Cerebellar nuclear complex (tissue), 1 donor: ENCODE measurements at places on chromosomes 12 and 14.
A peak's percentile ranks its signal among the peaks of the same experiment; 100 is the strongest.

- DNase-seq, result no peak
Measured at GRCh38 chr12:39830852-39831520, 211.4 kb upstream of the ABCD2 start.

- no peak for DNase-seq
Measured at GRCh38 chr12:5094551-5094950, 50.9 kb downstream of the KCNA5 start.

- no peak for DNase-seq
Measured at GRCh38 chr12:46110928-46111699, 120.7 kb upstream of the SCAF11 start.

GRCh38 chr12:19299765-19300164 lies 139.5 kb upstream of the AEBP2 start:
- DNase-seq, result no peak

- no peak for DNase-seq
Measured at GRCh38 chr12:132026061-132026795, 76.5 kb downstream of the EP400 start.

DNA sequence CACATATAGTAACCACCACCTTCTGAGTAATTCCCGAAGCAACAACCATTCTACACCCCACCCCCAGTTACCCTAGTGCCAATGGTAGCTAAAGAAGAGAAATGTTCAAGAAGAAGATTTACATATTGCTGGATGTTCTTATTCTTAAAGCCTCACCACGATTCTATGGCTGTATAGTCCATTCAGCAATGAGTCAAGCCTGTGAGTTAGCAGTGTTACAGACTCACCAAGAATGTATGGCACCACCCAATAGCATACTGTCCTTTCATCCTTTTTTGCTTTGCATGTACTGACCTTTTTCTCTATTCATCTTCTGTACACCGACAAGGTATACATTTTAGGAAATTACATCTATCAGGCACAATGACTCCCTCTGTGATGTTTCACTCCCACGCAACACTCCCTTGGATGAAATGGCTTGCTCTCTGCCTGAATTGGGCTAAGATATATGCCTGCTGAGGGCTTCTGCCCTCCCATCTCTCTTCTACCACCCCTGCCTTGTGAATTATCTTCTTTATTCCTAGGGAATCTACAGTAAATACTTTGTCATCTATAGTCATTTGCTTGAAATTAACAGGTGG lies 945.8 kb downstream of the DIO2 start:
- DNase-seq, result no peak

GRCh38 chr12:6204533-6205143 lies 4.4 kb downstream of the CD9 start:
- DNase-seq, result no peak

DNA sequence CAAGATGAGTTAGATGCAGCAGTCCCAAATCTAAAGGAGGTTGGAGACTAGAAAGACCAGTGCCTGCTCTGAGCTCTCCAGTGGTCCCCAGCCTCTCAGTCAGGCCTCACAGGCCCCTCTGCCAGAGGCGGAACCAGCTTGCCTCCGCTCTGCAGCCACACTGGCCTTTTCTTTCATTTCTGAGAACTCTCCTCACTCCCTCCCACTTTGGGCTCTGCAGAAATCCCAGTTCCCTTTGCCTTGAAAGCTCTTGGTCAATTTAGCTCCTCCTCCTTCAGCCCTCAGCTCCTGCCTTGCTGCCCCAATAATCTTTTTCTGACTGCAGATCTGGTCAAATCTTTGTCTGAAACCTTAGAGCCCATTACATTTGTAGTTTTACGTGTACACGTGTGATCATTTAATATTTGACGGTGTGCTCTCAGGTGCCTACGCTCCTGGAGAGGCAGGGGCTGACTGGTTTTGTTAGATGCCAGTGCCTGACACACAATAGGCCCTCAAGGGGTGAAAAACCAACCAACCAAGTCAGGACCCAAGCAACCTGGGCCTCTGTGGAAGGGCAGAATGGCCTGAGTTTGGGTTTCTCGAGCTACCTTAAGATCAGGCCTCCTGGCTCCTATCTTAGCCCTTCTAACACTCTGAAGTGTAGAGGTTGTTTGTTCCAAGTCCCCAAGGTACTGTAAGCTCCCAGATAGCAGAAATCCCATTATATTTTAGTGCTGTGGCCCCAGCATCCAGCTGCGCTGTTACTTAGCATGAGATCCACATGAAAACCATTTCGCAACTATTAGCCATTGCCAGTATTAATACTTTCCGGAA lies 1.1 kb upstream of the NUDT4 start:
- DNase-seq, result no peak

GRCh38 chr14:79764323-79764722 lies 447.0 kb downstream of the DIO2 start:
- no peak for DNase-seq

GRCh38 chr12:105418229-105418628 lies 87.7 kb downstream of the C12orf75 start:
- no peak for DNase-seq

GRCh38 chr12:115374480-115375185 lies 690.7 kb upstream of the TBX3 start:
- DNase-seq, result no peak

GRCh38 chr14:25868521-25869314 lies 729.1 kb downstream of the NOVA1 start:
- no peak for DNase-seq

DNA sequence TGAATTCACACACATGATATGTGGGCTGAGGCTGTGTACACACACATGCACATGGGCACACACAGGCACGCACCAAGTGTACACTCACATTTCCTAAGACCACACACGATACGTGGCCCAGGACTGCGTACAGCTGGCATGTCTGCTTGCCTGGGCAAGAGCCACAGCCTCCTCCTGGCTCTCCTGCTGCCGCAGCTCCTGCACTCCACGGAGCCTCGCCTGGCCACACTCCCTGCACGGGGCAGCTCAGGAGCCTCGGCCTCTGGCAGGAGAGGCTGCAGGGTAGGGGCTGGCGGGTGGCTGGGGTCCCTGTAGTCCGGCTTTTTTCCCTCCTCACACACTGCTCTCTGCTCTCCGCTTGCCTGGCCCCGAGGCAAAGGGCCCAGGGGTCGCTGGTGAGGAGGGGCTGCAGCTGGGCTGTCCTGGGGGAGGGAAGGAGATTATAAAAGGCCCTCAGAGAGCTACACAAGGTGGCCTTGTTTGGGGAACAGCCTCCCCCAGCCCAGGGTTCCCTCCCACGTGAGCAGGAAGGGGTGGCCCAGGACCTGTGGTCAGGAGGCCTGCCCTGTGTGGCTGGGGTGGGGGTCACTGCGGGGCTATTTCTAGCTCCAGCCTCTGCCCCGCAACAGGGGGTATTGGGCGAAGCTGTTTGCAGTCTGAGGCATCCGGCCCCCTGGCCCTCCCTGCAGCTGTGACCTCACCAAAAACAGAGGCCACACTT lies 89.0 kb upstream of the SFSWAP start:
- DNase-seq, result peak; percentile 16

DNA sequence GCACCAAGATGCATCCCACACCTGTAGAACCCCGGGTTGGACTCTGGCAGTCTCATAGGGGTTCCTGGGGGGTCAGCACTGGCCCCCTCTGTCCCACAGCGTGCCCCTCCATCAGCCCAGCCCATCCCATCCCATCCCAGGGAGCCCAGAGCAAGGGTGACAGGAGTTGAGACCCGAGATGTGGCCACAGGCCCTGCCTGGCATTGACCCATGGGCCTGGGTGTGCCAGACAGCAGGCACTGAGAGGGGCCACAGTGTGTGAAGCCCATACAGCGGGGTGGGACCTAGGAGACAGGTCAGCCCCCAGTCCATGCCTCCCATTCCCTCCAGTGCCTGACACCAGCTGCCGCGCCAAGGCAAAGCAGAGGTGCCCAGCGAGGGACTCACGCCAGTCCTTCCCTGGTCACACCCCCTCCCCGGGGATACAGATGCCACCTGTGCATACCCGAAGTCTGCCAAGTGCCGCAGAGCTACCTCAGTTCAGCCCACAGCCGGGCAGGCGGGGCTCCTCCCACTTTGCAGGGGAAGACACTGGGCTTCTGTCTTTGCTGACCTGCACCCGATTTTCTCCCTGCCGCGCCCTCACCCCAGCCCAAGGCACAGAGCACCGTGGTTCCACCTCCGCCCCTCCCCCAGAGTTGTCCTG lies 50.4 kb downstream of the CYP46A1 start:
- no peak for DNase-seq

- DNase-seq, result no peak
Measured at GRCh38 chr14:74594606-74595005, 17.4 kb downstream of the LTBP2 start.

GRCh38 chr12:52436828-52437474 lies 2.8 kb upstream of the KRT75 start:
- DNase-seq, result no peak

GRCh38 chr14:93970965-93971634 lies 5.3 kb downstream of the ASB2 start:
- DNase-seq, result no peak

DNA sequence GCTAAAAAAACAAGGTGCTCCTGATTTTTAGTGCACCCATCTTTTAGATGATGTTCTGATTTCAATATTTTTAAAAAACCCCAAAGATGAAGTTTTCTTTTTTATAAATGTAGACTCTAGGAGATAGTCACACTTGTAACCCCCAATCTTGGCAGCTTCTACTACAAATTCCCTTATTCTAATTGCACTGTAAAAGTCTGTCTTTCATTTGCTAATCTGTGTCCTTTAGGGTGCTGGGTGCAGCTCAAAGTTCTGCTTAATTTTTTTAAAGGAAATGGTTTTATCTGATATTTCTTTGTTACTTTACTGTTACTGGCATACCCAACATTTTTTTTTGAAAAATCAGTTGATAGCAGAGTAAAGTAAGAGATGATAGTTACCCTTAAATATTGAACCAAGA lies 172.0 kb downstream of the TRHDE start:
- no peak for DNase-seq

- DNase-seq, result no peak
Measured at GRCh38 chr14:47447076-47447475, 228.3 kb downstream of the MDGA2 start.

DNA sequence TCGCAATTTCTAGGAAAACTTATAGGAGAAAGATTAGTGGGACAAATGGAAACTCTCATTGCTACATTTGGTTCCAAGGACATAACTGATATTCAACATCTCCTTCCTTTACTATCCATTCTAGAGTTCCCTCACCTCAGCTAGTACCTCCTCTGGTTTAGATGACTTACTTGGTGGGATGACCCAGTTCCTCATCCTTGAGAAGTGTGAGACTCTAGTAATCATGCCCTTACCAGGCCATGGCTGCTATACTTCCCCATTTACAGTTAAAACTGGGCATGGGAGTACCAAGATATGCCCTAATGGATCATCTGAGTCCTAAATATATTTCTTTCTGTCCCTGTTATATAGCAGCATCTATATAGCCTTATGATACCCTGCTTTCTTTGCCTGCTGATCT lies 58.1 kb downstream of the IFT81 start:
- DNase-seq, result no peak

DNA sequence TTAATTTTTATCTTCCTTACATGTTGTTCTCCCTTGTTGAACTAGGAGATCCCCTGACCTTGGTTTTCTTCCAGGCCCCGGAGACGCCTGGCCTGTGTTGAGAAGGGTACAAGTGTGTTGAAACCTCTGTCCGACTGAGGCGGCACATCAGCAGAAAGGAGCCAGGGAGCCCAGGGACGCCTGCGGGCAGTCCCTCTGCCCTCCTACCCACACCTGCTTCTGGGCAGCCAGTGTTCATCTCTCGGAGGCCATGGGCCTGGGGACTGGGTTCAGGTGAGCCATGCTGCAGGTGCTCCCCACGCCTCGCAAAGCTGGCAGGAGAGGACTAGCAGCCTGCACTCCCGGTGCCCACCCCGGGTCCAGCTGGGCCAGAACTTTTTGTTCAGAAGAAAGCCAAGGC lies 39.9 kb upstream of the EIF5 start:
- DNase-seq, result no peak

DNA sequence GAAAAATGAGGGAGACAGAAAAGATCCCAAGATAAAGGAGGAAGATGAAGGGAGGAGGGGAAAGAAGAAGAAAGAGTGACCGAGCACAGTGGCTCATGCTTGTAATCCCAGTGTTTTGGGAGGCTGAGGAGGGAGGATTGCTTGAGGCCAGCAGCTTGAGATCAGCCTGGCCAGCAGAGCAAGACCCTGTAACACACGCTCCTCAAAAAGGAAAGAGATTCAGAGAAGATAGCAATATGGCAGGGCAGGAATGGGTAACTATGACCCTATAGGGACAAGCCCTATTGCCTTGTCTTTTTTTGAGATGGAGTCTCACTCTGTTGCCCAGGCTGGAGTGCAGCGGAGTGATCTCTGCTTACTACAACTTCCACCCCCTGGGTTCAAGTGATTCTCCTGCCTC lies 116.9 kb upstream of the MAP1LC3B2 start:
- DNase-seq, result no peak

- DNase-seq, result no peak
Measured at GRCh38 chr14:93017898-93018297, 94.9 kb downstream of the CHGA start.

- DNase-seq, result no peak
Measured at GRCh38 chr14:51922624-51923023, 62.2 kb downstream of the GNG2 start.
